HT1080 (cell line): ENCODE measurements at places on chromosomes 5 and 9. TPM values are rescaled to one million over a fixed set of nuclear protein-coding genes. Genes with fewer than 3 reads are reported as not detected.

The PRRX2 gene
- not detected in 2 replicates for total RNA-seq

DNA sequence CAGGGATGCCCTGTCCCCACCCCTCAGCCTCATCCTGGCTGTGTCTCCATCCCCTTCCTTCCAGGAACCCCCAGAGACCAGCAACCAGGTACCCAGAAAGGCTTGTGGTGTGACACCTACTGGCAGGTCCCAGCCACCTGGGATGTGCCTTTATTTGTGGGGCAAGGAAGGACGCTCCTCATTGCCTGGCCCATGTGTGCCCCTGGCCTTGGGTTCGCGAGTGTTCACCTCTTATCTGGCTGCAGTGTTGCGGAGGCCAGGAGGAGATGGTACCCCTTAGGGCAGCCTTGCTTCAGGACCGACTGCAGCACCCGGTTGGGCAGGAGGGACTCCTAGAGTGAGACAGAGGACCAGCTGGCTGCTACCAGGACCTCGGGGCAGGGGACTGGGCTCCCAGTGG, 8.8 kb downstream of the C9orf50 start:
- DNase-seq = no peak

- DNase-seq = no peak
These were observed 38.5 kb downstream of the CYSTM1 start for GRCh38 chr5:140213370-140213983.

DNA sequence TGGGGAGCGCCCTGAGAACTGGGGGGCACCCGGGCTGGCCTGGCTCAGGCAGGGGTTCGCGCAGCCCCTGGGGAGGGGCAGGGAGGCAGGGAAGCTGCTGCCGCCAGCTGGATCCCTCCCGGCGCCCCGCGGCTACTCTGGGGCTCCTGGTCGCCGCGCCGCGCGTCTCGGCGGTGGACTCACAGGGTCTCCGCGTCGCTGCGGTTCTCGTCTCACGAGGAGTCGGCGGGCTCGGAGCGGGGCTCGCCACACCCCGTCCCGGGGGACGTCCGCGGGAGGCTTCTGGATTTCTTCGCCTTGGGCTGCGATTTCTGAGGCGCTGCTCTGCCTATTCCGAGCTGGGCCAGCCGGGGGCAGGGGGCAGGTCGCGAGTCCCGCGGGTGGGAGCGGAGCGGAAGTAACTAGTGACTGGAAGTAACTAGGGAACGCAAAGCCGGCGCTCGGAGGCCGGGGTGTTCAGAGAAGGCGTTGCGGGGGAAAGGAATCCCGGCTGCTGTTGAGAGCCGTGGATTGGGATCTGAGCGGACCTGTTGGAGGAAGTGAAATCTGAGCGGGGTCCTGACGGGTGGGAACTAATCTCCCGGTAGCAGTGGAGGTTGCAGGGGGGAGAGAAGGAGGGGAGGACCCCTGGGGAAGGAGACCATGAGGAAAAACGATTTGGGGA, 511 bp downstream of the CYSTM1 start:
- DNase-seq = peak; percentile 72

The MYO10 gene
- 54.6 and 61.2 TPM in 2 replicates for total RNA-seq

DNA sequence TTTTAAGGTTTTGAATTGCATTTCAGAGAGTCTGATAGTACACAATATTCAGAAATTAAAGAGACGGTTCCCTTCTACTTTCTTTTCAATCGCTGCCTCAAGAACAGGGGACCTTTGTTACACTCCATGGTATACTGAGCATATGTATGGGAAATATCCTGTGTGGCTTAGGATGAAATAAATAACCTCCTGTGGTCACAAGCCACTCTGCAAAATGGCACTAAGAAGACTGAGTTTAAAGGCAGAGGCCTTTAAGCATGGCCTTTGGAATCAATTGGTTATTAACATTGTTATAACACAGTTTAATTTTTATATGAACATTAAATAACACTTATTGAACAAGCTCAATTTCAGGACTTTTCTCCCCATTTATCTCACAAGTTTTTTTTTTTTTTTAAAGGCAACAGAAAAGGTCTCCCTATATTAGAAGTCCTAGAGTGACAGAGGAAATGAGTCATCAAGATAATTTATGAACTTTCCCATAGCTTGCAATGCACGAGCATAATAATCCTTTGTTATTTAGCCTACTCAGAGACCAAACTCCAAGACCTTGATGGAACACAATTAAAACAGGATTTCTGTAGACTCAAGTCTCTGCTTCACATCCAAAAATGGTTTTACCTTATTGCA, 341.9 kb downstream of the TMEM167A start:
- DNase-seq = peak; percentile 90

- peak; percentile 29 for DNase-seq
These were observed 17.2 kb upstream of the PDCD1LG2 start for GRCh38 chr9:5492965-5493678.

GRCh38 chr5:154544646-154545045, 66.6 kb upstream of the HAND1 start:
- DNase-seq = no peak

DNA sequence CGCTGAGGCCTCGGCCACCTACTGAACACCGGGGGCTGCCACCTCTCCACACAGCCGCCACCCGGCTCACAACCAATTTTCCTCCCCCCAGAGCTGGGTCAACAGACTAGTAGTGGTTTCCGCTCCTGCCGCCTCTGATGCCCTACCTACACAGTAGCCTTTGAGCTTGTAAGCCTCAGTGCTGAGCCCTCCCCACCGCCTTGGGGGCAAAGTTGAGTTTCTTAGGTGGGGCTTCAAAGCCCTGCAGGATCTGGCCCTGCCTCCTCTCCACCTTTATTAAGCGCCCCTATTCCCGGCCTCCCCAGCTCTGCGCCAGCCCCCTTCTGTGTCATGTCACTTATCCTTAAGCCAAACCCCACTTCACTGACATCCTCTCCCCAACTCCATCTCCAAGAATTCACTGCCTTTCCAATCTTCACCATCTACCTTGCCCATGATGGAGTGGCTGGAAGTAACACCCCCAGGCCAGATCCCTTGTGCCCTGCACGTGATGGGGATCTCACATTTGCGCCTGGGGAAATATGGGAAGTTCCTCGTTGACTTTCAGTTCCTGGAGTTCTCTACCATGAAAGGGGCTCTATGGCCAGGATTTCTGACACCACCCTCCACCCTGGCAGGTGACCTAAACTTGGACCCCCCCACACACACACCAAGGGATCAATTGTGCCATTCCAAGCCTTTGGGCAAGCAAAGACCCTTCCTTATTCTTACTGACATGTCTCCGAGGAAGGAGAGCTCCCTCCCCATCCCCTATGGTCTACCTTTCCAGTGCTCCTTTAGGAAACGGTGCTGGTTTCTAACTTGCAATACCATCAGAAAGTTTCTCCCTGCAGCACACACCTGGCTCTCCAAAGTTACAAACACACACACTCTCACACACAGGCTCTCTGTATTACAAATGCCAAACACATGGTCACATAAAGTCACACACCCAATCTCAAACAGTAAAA, 2.7 kb upstream of the CNTFR start:
- no peak for DNase-seq

GRCh38 chr5:38601863-38602298, 45.4 kb upstream of the LIFR start:
- peak; percentile 82 for DNase-seq

GRCh38 chr5:143316844-143317631, 86.4 kb downstream of the NR3C1 start:
- DNase-seq = no peak

DNA sequence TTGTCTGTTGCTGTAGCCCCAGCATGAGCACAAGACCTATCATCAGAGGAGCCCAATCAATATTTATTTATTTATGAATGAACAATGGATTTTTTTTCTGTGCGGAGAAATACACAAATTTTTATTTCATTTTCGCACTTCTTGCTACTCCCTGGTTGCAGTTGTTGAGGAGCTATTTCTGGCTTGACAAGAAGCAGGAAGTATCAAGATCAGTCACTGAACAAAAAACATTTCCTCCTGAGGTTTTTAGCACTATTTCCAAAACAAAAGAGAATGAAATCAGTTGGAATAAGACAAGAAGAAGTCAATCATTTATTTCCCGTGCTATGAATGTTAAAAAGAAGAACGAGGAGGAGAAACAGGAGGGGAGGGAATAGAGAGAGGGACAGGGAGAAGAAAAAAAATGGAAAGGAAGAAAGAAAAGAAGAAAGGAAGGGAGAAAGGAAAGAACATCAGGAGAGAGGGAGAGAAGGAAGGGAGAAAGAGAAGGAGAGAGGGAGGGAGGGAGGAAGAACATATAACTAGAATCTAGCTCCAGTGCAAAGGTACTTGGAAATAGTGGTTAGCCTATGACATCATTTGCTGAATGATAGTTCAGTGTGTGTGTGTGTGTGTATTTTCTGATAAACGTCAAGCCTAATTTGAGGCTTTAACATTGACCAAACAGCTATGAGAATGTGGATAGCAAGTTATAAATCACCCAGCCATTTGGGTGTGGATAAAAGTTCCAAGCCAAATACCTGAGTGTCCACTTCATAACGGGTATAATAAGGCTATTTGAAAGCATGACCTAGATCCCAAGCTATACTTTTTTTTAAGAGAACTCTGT, 586.0 kb downstream of the EBF1 start:
- no peak for DNase-seq

DNA sequence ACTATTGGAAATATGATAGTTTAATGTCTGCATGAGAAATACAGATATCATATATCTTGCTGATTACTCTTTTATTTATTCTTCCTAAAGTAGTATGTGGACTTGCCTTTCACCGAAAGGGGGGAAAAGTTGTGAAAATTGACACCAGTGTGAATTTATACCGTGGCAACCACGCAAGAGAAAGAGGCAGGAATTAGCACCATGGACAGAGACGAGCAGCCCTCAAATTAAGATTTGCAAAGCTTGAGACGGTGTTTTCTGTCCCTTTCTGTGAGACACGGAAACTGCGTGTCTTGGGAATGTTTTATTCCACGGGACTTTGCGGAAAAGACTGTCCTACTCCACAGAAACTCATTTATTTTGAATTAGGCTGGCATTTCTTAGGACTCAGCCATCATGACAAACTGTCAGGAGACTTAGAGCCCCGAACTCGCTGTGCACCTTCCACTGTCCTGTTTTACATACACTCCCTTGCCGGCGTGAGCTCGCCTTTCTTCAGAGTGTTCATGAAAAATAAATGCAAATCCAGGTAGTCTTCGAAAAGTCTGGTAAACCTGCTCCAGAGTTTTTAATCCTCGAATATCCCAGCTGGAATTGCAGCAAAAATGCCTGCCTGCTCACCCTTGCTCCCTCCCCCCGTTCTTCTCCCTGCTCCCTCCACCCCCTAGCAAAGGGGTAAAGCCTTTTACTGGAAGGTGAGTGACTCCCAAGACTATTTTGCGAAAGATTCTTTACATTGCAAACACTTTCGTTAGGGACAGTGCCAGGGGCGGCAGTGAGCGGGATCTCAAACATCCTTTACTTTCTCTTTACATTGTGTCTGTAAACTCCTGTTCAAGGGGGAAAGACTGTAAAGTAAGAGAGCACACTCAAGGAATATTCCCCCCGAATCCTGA, 3.8 kb upstream of the ELAVL2 start:
- peak; percentile 7 for DNase-seq

- peak; percentile 71 for DNase-seq
These were observed 373.3 kb upstream of the SEMA6A start for GRCh38 chr5:116947691-116948528.

The CMYA5 gene
- 0.06 and 0.17 TPM in 2 replicates for total RNA-seq

DNA sequence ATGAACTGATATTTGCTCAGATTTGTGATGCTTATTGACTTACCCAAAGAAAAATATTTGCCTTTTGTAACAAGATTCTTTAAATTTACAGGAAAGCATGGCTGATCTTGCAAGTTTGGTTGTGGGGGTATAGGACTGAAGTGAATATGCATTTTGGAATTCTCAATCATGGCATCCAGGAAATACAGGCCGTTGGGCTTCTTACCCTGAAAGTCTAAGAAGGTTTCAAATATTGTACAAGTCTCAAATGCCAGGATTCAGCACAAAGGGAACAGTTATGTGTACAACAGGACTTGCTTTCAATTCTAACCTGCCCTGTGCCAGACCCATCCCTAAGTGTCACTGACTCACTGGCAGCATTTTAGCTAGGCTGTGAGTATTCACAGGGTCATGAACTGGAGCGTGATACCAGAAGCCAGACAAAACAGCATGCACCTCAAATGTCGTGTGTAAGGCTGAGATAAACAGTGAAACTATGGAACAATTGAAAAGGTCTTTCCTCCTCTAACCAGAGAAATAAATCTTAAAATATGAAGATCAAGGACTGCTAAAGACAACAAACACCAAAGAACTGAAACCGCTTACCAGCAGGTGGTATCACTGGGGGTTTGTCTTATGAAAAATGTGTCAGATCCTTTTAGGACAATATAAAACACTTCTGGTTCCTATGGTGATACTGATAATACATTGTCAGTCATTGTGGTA, 168.6 kb upstream of the RGMB start:
- no peak for DNase-seq

The FRRS1L gene
- total RNA-seq = not detected in 2 replicates

- DNase-seq = no peak
These were observed 250.4 kb downstream of the NSG2 start for GRCh38 chr5:174295702-174296436.

DNA sequence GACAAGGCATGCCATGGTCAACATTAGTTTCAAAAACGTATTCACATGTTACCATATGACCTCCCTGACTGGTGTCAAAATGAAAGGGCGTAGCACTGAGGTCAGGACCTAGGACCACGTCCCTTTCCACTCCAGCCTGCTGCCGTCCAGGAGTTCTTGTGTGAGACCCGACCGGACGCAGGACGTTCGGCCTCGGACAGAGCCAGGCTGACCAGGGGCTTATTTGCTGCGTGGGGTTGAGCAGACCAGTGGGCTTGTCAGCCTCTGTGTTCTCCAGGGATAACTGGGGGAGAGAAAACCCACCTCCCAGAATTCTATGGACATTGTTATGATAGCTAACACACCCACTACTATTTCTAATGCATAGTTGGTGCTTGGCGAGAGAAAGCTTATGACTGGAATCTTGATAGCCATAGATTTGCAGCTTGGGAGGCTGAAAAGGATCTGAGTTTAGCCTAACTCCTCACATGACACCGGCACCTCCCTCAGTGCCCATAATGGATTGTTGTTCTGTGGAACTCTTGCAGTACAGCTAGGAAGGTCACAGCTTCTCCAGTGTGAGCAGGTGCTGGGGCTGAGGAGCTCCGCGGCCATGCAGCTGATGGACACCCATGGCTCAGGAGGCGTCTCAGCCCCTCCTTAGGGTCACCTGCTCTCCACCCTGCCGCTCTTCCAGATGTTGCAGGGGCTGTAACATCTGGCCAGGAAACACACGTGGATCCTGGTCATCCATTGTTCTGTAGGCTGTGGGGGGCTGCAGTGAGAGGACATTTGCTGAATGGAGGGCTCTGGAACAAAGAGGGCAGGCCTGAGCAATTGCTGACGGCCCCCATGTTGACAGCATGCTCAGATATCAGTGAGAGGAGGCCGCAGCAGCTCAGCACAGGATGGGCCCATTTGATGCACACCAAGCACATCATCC, 368.4 kb downstream of the IRX2 start:
- DNase-seq = no peak

DNA sequence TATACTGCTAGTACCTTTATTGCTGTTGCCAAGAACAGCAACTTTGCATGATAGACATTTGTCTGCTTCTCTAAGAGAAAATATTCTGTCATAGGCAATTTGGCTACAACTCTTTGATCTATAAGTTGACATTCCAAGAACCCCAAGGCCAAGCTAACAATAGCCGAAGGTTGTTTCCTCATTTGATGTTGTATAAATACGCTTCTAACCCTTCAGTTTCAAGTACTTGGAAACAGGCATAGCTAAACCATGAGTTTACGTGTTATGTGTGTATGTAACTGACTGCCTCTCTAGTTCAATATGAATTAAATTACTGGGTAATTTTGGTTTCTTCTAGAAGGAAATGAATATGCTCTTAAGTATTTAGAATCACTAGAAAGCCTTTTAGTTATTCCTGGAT, 1034.0 kb downstream of the TLE4 start:
- DNase-seq = no peak

GRCh38 chr5:176769911-176770310, 40.4 kb upstream of the UNC5A start:
- no peak for DNase-seq

- peak; percentile 12 for DNase-seq
These were observed 518 bp downstream of the SPRY4 start for GRCh38 chr5:142324136-142324870.
